ENCODE measurements at places on chromosomes 2 and 18.

GRCh38 chr2:15812187-15812780, 128.1 kb upstream of the MYCN start:
- no peak for DNase-seq

DNA sequence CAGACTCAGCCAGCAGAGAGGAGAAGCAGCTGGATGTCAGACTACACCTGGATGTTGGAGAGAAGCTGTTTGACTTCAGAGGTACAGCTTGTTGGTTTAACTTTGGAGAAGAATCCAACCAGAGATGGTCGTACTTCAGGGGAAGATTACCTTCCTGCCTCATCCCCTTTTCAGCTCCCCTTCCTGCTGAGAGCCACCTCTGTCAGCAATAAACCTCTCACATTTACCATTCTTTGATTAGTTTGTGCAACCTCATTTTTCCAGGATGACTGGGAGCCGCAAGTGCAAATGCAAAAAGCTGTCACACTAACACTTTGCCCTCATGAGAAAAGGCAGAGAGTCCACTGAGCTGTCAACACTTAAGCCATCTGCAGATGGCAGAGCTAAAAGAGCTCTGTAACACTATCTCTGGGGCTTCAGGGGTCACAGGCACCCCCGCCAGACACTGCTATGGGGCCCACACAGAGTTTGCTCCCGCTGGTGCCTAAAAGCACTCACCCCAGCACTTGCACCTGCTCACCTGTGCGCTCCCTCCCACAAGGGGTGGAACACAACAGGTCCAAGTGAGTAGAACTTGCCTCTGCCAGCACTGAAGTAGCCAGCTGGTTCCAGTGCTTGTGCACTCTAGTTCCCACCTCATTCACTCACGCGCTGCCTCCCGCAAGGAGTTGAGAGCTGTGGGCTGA, 391.7 kb downstream of the METTL4 start:
- no peak for DNase-seq

GRCh38 chr2:191202209-191202721, 42.9 kb upstream of the MYO1B start:
- DNase-seq = peak; percentile 81

DNA sequence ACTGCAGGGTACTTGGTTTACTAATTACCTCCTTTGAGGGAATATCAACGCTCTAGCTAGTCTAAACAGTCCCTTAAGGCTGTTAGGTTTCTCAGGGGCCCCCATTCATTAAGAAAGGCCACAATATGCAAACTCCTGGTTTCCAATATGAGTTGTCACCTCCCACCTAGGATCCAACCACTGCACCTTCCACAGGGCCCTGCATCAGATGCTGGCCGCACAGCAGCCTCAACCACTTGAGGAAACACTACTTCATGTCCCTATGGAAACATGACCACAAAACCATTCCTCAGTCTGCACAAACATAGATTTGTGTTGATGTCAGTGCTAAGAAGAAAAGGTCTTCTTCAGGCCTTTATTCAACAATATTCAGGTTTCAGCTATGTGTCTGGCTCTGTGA, 40.9 kb downstream of the STAT4 start:
- no peak for DNase-seq

- no peak for DNase-seq
Observed at GRCh38 chr2:98378196-98378595, 31.9 kb downstream of the CNGA3 start.

- peak; percentile 97 for DNase-seq
Observed at GRCh38 chr2:105396254-105397024, 2.4 kb downstream of the FHL2 start.

DNA sequence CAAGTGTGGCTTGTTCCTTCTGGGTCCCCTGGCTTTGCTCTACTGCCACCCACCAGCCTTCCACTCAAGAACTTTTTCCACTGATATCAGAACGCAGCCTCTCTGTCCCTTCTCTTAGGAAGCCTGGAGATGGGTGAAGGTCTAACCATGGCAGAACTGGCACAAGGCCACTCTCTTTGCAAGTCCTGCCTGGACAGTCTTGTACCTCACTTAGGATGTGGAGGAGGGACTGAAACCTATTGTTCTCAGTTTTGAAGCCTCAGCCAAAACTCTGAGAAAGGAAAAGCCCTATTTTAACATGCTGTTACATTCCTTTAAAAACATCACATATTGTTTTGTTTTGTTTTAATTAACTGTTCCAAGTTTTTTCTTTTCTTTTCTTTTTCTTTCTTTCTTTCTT, 58.9 kb upstream of the NCOA1 start:
- no peak for DNase-seq

DNA sequence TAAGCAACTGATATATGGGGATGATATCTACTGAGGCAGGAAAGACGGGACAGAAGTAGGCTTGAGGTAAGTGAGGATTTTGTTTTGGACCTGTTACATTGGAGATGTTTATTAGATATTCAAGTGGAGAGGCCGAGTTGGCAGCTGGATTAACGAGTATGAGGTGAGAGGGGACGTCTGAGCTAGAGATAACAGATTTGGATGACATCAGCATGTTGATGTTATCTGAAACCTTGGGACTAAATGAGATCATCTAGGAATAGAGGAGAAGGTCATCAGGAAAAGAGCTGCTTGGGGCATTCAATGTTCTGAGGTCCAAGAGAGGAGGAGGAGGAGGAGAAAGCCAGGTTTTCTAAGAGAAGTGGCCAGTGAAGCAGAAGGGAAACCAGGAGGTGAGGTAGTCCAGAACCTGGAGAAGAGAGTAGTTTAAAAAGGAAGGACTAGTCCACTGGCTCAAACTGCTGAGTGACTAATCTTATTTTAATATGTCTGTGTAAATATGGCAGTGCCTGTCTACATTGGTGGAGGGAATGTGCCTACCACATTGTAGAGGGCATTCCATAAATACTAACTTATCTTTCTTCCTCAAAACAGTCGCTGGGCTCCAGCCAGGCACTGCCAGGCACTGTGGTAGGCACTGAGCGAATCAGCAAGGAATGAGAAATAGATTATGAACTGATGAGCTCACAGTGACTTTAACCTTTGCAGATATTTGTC, 488.3 kb downstream of the DLGAP1 start:
- peak; percentile 79 for DNase-seq

GRCh38 chr2:30188292-30188691, 41.5 kb downstream of the YPEL5 start:
- no peak for DNase-seq

DNA sequence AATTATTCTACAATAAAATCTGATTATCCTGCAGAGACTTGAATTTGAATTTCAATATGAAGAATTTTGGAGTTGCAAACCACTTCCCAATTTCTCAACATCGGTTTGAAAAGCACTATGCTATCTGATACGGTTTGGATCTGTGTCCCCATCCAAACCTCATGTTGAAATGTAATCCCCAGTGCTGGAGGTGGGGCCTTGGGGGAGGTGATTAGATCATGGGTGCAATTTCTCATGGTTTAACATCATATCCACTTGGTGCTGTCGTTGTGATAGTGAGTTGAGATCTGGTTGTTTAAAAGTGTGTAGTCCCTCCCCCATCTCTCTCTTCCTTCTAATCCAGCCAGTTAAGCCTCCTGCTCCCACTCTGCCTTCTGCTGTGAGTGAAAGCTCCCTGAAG, 205.7 kb downstream of the NBAS start:
- no peak for DNase-seq

DNA sequence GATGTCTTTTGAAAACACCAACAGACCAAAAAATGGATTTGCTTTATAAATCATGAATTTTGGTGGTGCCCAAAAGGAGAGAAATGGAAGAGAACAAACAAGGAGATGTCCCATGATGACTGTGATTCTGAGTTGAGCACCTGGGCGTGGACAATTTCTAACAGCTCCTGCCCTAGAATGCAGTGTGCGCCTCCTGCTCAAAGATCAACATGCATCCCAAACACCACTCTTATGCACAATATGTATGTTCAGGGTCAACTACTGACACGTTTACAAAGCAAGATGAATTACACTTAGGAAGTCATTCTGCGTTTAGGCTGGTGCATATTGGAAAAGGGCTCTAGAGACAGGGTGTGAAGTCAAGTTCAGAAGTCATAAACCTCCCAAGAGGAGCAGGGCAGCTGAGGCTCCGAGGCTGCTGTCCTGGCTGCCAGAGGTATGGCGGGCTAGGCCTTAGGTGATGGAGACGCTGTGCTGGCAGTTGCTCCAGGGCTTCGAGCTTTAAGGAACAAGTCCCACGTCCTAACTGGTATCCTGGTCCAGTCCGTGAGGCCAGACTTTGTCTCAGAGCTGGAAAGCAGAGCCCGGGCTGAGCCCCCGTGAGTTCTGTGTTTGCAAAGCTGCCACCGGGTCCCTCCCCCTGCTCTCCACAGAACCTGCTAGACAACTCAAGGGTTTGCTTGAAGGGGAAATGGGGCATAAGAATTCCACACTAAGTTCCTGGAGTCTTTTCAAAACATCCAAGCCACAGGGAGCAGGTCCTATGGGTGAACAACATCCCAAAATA, 74.0 kb downstream of the ZNF516 start:
- DNase-seq = no peak

- DNase-seq = no peak
Observed at GRCh38 chr18:67511840-67512239, 4.7 kb downstream of the DSEL start.

GRCh38 chr18:55588870-55589595, 1.0 kb upstream of the TCF4 start:
- DNase-seq = peak; percentile 68

DNA sequence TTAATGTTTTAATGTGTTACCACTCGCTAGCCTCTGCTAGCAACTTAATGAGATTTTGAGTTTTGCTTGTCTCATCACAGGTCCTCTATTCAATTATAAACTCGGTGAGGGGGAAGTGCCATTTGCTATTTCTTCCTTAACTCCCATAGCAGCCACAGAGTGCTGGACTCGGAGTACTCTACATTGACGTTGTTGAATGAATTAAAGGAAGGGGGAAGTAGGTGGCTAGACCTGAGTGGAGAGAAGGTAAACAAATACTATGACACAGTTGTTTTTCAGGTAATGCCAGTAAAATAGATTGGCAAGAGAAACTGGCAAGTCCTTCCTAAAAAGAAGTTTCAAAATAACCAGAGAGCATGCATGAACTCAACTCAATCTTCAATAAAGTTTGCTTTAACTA, 339.3 kb downstream of the HRH4 start:
- no peak for DNase-seq

- peak; percentile 56 for DNase-seq
Observed at GRCh38 chr2:20282916-20283592, 58.1 kb upstream of the SDC1 start.

DNA sequence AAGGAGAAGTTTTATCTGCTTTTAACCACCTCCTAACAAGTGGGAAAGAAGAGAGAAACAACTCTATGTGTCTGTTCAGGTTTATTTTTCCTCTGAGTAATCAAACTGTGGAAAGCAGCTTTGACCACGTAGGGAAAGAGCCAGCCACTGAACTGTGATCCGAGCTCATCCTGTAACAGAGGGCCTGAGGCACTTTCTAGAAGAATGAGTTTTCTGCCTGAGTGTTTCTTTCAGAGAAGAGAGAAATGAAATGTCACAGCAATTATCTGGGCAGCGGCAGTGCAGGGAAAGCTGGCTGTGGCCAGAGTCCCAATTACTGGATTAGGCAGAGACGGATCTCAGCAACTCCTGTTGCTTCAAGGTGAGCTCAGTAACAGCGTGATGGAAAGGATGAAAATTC, 151.9 kb downstream of the CD226 start:
- no peak for DNase-seq

- DNase-seq = no peak
Observed at GRCh38 chr18:8517276-8517675, 92.0 kb upstream of the RAB12 start.

- DNase-seq = no peak
Observed at GRCh38 chr18:2324459-2324858, 246.8 kb downstream of the METTL4 start.

DNA sequence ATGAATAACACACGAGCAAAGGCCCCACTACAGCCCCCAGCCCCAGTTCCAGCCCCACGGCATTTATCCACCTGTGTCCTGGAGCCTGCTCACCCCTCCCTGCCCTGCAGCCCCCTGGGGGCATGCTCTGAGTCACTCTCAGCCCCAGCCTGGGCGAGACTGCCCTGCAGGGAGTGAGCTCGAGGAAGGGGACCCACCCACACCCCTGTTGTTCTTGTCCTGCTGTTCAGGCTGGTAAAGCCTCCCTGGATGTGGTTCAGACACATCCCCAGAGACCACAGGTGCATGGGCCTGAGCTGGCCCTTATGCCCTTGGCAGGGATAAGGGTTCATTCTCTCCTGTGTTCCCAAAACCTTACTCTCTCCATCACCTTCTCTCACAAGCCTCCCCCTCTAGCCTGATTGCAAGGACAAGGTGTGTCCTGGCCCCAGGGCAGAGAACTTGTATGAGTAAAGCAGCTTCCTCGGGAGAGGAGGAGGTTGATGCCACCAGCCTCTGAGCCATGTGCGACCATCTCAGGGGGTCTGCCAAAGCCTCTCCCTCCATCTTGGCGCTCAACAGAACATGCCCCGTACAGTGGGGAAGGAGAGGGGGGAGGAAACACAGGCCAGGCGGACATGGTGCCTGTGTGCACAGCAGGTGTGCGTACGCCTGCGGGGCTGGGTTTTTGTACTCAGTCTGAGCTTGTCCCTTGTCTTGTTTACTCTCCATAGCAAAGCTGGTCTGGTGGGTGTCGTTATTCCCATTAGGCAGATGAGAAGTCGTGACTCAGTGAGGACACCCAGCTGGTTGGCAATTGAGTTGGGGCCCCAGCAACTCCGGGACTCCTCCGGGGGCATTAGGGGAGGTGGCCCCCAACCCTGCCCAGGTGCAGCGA, 64.4 kb downstream of the CIB4 start:
- no peak for DNase-seq

DNA sequence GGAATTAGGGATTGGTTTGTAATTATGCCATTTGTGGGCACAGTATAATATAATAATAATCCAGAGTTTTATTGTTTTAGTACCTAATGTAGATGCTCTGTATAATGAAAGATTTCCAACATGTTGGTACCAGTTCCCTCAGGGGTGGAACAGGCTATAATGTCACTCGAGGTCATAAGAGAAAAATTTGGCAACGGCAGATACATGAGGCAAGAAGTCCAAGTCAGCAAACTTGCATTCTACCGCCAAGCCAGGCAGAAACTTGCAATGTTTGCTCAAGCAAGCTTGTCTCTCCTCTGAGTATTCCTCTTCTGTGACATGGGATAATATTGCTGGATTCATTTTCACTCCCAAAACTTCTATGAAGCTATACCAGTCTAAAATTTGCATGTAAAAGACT, 520.0 kb upstream of the SALL3 start:
- DNase-seq = no peak

DNA sequence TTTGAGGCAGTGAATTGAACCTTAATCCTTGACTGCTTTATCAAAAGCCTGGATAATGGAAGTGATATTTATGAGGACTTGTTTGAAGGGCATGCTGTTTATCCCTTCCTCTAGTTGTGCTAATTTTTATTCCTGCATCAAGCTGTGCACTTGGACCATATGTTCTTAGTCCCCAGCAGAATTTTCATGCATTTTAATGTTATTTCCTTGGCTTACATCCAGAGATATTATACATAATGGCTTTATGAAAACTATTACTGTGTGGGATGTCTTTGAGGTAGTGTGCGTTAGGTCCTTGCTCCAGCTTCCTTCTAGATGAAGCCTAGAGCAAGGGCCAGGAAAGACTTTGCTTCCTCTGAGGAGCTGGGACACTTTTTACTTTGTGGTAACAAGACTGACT, 378.4 kb downstream of the LPIN1 start:
- DNase-seq = no peak

GRCh38 chr18:51013259-51013658, 16.8 kb upstream of the SMAD4 start:
- DNase-seq = no peak
